NCI-H226 (cell line): ENCODE measurements at places on chromosomes 6 and 20.
A peak's percentile ranks its signal among the peaks of the same experiment; 100 is the strongest.

GRCh38 chr6:166470863-166471410 is 88.2 kb upstream of the MPC1 start:
- DNase-seq = no peak

- DNase-seq = no peak
These were observed 71.5 kb upstream of the TGM3 start for GRCh38 chr20:2224368-2224639.

GRCh38 chr6:143743301-143744166 is 65.8 kb downstream of the PHACTR2 start:
- DNase-seq = no peak

- no peak for DNase-seq
These were observed 246.3 kb upstream of the PREP start for GRCh38 chr6:105649192-105649591.

DNA sequence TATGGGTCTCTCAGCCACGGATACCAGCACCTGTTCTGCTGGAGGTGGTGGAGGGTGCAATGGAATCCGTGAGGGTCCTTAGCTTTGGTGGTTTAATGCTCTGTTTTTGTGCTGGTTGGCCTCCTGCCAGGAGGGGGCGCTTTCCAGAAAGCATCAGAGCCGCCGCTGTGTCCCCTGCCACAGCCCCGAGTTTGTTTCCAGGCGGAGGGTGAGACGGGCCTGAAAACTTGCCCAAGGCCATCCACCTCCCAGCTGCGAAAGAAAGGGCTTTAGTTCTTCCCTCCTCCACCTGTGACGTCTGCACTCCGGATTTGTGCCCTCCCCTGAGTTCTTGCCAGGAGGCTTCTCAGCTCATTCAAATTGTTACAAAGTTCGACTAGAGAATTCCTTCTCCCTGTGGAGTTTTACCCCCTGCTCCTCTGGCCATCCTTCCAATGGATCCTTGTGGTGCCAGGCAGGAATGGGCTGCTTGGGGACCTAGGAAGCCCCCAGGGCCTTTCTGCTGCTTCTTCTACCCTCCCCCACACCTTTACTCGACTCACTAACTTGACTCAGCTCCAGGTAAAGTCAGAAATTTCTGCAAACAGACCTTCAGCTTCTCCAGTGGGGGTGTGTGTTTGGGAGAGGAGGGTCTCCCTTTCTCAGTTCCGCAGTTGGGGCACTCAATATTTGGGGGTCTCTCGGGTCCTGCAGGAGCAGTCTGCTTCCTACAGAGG is 873.7 kb downstream of the KIF16B start:
- DNase-seq = no peak

DNA sequence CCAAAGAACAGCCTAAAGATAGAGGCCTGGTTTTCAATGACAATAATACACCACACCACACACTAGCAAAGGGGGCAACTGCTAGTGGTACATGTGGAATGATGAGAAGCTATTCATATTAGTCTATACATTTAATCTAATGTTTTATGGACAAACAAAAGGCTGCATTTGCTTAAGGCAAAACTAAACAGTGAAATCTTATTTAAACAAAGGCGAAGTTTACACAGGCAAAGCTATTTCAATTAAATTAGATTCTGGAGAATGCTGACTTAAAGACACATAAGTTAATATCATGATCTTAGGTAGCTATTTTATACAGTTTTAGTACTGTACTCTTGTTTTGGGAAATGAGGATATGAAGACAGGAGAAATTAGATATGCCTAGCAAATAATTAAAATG is 53.9 kb upstream of the SIM1 start:
- DNase-seq = no peak

- no peak for DNase-seq
These were observed 73.9 kb upstream of the RBM24 start for GRCh38 chr6:17207281-17207680.

DNA sequence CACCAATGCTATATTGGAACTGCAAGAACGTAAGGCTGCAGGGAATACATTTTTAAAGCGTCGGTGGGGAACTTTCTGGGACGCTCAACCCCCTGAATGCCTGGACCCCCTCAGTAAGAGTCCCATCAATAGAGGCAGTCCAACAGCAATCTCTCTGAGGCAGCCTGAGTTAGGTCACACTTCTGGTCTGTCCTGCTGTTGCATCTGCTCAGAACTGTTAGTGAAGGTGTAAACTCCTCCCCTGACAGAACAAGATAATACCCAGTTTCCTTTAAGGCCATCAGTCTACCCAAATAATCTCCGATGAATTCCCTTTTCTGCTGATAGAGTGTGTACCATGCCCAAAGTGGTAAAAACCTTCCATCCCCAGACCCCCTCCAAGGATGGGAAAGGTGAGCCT is 1.1 kb upstream of the RNGTT start:
- DNase-seq = no peak

- no peak for DNase-seq
These were observed 146.3 kb upstream of the B3GAT2 start for GRCh38 chr6:71103130-71103529.

DNA sequence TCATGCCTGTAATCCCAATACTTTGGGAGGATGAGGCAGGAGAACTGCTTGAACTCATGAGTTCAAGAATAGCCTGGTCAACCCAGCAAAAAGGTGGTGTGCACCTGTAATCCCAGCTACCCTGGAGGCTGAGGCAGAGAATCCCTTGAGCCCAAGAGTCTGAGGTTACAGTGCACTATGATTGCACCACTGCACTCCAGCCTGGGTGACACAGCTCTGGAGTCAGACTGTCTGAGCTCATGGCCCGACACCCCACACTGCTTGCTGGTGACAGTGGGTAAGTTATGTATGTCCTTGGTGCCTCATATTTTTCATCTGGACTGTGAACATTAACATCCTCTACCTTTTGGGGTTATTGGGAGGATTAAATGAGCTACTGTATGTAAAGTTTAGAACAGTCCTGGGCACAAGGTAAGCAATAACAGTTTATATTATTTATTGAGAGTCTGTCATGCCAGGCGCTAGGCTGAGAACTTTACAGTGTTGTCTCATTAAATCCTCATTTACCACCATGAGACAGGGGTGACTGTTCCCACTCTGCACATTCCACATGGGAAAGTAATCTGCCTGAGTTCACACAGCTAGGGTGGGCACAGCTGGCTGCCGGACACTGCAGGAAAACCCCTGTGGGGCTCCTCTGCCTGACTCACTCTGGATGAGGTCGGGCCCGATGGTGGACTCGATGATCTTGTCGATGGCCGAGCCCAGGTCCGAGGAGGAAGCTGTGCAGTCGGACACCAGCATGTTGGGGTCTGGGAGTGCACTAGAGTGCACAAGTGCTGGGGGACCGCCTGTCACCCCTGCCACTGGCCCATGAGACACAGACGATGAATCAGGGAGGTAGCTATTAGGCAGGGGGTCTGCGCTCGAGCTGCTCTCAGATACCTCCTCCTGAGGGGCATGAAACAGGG is 2.9 kb downstream of the ZNF335 start:
- DNase-seq = no peak

DNA sequence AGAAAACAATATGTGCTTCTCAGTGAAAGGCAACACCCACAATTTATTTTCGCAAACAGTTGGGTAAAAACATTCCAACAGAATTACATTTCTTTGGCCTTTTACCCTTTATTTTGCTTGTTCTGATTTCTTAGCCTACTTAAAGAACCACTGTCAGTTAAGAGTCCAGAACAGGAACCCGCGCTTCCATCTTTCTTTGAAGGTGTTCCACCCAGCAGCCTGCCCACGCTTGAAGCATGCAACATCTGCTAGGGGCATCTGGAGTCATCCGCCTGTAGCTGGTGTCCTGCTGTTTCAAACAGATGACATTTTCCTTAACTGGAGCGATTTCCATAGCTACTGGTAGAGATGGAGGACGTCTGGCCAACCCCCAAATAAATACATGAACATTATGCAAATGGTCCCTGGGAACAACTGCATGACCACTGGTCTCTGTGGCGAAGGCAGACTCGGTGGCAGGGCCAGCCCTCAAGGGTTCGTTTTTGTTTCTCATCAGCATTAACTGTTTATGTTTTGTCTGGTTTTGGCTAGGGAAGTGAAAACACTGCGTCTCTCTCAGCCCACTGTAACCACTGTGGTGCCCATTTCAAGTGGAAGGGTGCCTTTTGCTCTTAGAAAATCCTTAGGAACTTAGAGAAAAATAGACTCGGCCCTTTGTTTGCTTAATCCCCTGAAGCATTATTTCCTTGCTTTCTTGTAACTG is 51.6 kb downstream of the LAMA4 start:
- DNase-seq = no peak

DNA sequence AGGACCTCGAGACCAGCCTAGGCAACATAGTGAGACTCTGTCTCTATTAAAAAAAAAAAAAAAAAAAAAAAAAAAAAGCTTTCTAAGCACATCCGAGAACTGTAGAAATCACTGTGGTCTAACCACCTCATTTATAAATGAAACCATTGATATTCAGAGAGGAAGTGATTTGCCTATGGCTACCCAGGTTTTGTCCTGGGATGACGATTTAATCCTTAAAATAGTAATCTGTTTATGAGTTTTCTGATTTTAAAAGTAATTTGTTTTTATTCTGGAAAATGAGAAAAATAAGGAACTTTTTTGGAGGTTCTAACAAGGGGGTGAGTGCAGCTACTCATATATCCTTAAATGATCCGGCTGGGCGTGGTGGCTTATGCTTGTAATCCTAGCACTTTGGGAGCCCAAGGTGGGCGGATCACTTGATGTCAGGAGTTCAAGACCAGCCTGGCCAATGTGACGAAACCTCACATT is 6.5 kb upstream of the BTN3A2 start:
- DNase-seq = no peak

DNA sequence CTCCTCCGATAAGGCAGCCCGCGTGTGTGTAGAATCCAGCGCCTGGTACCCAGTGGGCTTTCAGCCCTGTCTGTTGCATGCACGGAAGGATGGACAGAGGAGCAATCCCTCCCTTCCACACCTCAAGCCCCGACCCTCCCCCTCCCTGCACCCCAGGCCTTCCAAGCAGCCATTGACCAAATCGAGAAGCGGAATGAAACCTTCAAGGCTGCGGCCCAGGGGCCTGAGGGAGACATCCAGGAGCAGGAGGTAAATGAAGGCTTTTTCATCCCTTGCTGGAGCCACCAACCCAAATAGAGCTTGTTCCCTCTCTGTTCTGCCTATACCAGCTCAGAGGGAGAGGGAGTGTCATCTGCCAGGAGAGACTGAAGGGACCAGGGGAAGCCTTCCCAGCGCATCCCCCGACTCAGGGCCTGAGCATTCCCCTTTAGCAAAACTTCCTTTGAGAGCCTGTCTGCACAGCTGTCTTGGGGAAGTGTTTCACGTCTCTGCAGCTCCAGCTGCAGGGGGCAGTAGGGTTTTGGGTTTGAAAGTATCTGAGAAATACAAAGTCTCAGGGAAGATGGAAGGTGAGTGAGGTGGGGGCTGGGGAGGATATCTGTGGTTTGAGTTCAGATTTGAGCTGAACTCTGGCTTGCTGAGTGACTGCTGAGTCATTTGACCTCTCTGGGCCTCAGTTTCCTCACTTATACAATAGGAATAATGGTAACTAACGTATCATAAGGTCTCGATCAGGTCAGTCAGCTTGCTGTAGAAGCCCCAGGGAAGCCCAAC is 16.1 kb downstream of the FGD2 start:
- DNase-seq = peak; percentile 46
